ENCODE measurements at places on chromosomes 4 and X.

GRCh38 chrX:40310016-40310415 lies 212.3 kb upstream of the BCOR start:
- DNase-seq: no peak

GRCh38 chr4:24978291-24979075 lies 52.3 kb downstream of the LGI2 start:
- DNase-seq: no peak

- no peak for DNase-seq
These were observed 99.2 kb downstream of the PSAPL1 start for GRCh38 chr4:7335344-7336066.

- DNase-seq: no peak
These were observed 58.1 kb downstream of the FNIP2 start for GRCh38 chr4:158826882-158827281.

DNA sequence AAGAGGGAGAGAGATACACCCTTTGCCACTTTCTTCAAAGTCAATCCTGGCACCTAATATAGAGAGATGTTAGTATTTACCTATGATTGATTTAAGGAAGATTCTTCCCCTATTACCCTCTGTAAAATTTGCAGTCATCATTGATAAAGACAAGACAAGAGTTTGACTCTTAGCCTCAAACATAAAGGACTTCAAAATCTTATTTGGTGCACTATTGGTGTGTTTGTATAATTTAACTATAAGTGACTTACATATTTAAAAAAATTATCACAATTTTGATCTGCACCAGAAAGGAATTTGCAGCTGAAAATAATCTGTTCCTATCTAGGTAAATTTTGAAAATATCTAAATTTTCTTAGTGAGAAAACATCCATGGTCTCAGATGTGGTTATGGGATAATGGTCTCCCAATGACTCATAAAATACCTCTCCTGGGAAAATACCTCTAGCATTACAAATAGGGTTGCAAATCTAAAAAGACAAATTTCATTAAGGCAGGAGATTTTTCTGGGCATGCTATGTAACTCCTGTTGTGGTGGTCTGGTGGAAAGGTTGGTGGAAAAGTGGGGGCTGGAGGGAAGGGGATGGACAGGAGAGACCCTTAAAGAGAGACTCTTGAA lies 173.6 kb upstream of the MED14 start:
- no peak for DNase-seq

DNA sequence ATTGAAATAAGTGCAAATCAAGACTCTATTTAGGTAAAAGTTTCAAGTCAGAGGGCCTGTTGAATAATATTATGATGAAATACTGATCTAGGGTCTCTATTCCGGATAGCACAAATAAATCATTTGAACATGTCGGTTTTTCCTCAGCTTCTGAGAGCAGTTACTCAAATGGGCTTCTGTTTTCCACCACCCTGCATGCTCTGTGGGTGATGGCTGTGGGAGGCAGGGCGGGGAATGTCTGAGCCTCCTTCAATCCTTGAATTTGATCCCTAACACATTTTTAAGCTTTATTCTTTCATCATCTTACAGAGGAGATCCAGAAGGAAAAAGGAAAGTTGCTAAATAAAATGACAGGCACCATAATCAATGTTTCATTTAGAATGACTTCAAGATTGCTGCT lies 8.5 kb downstream of the UNC5C start:
- no peak for DNase-seq

GRCh38 chr4:83629945-83630721 lies 94.2 kb downstream of the GPAT3 start:
- no peak for DNase-seq

- peak; percentile 61 for DNase-seq
These were observed 120.7 kb upstream of the TRIM2 start for GRCh38 chr4:153083447-153083947.

DNA sequence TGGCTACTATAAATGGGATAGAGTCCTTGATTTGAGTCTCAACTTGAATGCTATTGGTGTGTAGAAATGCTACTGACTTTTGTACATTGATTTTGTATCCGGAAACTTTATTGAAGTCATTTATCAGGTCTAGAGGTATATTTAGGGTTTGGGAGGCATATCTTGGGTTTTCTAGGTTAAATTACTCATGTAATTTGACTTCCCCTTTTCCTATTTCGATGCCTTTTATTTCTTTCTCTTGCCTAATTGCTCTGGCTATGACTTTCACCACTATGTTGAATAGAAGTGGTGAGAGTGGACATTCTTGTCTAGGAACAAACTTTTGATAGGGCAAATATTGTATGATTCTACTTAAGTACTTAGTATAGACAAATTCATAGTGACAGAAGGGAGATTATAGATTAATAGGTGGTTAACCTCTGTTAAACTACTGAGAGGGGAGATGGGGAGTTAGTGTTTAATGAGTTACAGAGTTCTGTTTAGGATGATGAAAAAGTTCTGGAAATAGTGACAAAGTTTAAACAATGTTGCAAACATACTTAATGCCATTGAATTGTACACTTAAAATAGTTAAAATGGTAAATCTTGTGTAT lies 22.8 kb upstream of the HSPA4L start:
- DNase-seq: no peak

DNA sequence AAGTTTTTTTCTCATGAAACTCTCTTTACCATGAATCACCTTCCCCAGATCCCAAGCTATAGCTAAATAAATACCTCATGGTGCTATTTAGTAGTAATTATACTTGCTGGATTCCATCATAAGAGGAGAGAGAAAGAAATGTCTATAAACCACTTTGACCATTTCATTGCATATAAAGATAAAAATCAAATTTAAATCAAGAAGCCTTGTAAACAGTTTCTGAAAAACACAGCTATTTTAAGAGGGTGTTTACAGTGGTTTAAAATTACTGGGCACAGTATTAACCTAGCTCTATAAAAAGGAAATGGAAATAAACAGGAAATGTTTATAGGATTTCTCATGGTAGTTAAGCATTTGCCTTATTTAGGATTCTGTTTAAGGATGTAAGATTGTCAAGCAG lies 637.9 kb downstream of the ADGRL3 start:
- no peak for DNase-seq

GRCh38 chrX:10160211-10160610 lies 3.4 kb downstream of the CLCN4 start:
- DNase-seq: no peak

DNA sequence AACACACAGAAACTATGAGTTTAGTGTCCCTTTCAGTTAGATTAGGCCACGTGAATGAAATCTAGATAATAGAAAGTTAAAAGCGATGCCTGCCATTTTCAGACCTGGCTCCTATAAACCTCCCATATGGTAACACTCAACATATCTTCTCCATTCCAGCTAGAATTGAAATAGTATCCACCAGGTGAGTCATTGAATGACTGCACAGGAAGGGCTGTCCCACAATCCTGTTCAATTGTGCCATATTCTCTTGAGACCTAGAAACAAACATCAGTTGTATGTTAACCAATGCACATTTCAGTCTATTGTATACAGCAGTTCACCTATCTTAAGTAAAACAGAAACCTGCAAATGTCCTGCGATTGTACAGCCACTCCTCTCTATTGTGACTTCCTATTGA lies 659.3 kb upstream of the SLIT2 start:
- no peak for DNase-seq

DNA sequence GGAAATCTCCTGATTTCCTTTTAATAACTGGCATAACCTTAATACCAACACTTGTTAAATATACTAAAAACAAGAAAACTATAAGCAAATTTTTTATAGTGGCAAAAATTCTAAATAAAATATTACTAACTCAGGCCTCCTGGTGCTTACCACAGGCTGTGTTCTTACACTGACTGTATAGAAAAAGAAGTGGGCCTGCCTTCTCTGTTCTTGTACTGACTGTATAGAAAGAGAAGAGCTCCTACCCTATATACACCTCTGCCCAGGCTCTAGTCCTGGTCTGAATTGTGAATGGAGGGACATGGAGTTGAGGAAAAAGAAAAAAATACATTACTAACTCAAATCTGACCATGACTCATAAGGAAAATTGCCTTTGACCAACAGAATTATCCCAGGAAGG lies 7.5 kb downstream of the ZNF41 start:
- no peak for DNase-seq

DNA sequence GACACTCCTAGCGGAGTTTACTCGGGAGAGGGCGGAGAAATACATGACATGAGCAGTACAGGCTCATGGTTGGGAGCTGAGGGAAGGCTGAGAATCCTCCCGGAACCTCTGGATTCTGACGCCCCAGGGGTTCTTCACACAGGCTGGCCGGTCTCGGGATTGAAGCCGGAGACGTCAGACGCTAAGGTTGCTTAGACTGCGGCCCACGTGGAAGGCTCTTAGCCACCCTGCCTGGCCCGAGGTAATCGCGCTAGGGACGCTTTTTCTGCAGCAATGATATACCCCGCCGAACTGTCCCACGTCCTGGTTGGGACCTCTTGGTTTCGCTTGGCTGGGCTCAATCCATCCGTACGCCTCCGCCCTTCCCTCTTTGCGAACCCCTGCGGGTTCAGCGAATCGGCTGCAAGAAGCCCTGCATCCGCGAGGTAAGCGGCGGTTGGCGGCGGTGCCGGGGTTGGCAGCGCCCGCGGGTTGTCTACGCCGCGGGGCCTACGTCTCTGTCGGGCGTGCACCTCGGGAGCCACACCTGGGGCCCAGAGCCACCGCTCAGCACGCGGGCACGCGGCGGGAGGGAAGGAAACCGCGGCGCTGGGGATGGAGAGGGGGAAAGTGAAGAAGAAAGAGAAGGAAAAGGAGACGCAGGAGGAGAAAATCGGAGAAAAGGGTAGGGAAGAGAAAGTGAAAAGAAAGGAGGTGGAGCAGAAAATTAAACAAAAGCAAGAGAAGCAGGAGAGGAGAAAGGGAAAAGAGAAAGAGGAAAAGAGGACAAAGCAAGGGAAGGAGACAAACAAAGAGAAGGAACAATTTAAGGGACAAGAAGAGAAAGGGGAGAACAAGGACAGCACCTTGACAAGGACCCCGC lies at the start of gene ARL9:
ARL9 (plus strand) TSS at position 523 of the 862 bp plus-strand sequence; CDS start at position 595, 72 bp downstream.
- no peak for DNase-seq

DNA sequence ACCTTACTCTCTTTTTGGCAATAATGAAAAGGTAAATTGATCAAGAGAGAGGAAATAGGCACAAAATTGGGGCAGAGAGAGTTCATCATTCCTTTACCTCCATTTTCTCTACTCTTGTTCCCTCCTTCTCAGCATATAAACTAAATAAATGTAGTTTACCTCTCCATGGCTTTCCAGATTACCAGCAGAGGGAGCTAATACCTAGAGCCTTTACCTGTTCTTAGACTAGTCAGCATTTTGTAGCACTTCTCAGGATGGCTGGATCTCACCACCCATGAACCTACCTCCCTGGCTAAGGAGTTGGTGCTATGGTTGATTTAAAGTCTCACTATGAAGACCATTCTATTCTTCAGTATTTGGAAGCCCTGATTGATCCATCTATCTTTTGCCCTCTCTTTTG lies 15.7 kb downstream of the OFD1 start:
- no peak for DNase-seq

GRCh38 chrX:14073556-14073955 lies 43.9 kb upstream of the GEMIN8 start:
- peak; percentile 8 for DNase-seq

DNA sequence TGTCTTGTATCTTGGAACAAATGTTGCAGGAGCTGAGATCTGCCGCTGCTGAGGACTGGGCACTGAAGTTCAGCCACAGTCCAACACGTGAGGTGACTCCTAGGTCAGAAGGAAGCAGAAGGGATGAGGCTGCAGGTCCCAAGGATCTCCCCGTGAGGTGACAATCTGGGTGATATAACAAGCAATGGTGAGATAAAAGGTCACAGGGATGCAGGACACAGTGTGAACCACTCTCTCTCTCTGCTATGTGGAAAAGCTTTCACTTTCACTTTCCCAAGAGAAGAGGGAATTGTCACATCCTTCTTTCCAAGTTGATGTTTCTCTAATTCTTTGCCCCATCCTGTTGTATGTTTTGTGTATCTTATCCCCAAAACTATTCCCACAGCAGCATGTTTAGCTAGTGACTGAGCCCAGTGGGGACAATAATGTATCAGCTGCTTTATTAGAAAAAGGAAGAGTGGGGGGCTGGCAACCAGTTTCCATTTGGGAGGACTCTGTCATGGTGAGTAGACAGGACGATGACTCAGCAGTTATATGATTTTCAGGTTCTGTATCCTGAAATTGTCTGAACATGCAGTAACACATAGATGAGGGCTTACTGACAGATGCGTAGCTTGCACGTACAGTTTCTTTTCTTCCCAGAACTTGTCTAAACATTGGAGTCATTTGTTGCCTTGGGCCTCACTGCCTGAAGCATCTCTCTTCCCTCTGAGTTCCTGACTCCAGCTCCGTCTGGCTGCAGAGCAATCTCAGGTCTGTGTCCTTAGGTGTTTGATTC lies 1415.8 kb upstream of the TENM3 start:
- DNase-seq: no peak

GRCh38 chr4:95694411-95694810 lies 145.5 kb upstream of the PDHA2 start:
- DNase-seq: no peak

GRCh38 chr4:98480535-98480934 lies 177.9 kb downstream of the TSPAN5 start:
- DNase-seq: no peak

- DNase-seq: no peak
These were observed 9.8 kb upstream of the UTP3 start for GRCh38 chr4:70678383-70678999.

Data from right renal pelvis (tissue), 4 donors.